Activated gamma-delta T cell treated with Interleukin-2 at 50 U/mL for 16 hours (primary cell): ENCODE measurements at places on chromosomes 7 and 10.

- DNase-seq: no peak
Measured at GRCh38 chr10:66519616-66520015, 406.2 kb upstream of the LRRTM3 start.

DNA sequence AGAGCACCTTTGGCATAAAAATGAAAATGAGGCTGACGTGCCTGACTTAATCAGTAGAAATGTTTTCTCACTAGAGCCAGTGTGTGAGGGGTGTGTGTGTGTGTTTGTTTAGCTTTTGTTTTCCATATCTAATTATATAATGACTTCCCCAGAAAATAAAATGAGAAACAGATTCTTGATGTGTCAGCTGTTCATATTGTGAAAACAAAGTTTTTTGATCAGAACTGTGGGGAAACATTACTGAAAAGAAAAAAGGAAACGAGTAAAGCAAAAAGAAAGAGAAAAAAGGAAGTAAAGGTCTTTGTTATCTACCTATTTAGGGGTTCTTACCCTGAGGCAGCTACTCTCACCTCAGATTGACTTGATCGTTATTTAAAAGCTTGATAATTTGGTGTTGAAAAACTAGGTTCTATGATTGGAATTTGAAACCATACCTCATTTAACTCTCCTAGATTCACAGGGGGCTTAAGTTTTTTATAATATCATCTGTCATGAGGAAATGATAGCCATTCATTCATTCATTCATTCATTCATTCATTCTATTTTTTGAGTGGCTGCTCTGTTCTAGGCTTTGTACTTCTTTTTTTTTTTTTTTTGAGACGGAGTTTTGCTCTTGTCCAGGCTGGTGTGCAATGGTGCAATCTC, 58.0 kb downstream of the CREM start:
- no peak for DNase-seq

DNA sequence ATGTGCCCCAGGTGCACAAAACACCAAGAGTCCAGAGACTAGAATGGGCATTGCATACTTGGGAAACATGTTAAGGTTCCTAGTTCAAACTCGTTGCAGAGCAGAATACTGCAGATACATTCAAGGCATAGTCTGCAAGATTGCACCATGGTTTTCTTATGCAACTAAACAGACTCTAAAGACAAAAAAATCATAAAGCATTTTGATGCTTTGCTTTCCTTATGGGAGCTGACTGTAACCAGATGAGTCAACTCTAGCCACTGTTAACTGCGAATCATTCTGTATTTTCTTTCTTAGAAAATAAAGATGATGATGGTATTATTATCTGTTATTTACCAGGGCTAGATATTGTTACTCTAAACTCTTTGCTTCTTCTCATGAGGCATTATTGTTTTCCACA, 19.7 kb downstream of the TRUB1 start:
- DNase-seq: no peak

DNA sequence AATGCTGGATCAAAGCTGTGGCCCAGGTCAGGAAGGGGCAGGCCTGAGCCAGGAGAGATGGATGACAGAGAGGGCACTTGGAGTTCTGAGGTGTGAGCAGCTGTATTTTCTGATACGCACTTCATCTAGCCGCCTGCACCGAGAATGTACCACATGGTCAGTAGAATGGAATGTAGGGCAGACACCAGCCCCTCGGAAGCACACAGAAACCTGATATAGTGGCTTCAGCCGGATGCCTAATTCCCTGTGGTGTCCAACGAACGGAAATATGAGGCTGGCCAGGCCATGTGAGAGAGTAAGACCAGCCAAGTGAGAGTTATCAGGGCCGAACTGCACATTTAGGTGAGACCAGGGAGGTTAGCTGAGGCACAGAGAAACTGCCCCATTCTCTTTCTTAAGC, 46.7 kb upstream of the PLCE1 start:
- DNase-seq: no peak

DNA sequence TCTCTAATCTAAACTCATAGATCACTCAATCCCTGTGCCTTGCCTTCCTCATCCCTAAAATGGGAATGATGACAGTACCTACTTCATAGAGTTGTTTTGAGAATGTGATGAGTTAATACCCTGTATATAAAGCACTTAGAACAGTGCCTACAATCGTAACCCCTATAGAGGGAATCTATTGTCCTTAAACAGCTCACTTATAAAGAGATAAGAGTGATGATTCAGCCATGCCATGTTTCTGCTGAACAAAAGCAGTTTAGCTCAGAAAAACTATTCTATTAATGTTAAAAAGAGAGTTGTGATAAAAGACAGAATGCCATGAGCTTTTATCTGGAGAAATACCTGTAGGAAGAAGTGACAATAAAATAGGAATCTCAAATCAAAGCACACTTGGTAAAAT, 63.6 kb downstream of the CUBN start:
- no peak for DNase-seq

- DNase-seq: no peak
Measured at GRCh38 chr7:15219758-15220157, 317.2 kb upstream of the DGKB start.

GRCh38 chr10:116269619-116270018, 3.4 kb downstream of the GFRA1 start:
- DNase-seq: no peak

DNA sequence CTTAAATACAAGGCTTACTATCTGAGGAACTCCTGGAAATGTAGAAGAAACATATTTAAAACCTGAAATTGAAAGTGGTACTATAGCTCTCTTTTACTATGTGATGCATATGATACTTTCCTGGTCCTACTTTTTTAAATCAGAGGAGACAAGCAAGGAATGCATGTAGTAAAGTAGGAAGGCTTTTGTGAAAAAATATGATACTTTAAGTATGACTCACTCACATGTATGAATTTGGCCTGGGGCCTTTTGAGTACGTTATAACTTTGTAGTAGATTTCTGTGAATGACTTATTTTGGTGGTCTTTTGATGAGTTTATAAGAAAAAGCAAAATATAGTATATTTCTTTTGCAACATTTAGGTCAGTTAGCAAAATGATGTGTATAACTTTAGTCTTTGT, 53.8 kb downstream of the TAX1BP1 start:
- DNase-seq: no peak

- DNase-seq: peak; percentile 27
Measured at GRCh38 chr10:70575874-70576802, 26.4 kb downstream of the PRF1 start.

- DNase-seq: no peak
Measured at GRCh38 chr7:28684650-28685241, 272.4 kb downstream of the CREB5 start.

DNA sequence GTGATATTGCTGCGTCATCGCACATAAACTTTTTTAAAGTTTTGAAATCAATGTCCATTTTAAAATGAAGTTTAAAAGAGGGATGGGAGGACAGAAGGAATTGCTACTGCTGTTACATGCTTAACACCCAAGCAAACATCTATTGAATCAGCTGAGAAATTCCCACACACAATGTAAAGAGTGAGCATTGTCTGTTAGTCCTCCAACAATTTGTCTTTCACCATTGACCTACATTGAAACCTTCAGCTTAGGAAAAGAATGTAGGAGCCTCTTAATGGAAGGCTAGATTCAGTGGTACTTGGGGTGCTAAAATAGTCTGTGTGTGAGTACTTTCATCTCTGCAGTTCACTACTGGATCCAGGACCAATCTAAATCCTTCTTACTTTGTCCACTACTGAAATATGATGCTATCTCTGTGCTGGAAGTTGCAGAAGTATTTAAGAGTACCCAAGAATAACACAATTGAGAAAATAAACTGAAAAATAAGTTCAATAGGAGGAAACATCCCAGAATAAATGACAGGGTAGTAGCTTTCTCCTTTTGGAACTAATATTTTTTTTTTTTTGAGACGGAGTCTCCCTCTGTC, 23.8 kb upstream of the FBXW4 start:
- DNase-seq: no peak

- DNase-seq: peak; percentile 17
Measured at GRCh38 chr7:27661811-27662489, 733 bp downstream of the HIBADH start.

GRCh38 chr10:24310104-24310503, 101.2 kb downstream of the KIAA1217 start:
- no peak for DNase-seq
